ENCODE measurements at places on chromosomes 3 and 15.
A peak's percentile ranks its signal among the peaks of the same experiment; 100 is the strongest.

DNA sequence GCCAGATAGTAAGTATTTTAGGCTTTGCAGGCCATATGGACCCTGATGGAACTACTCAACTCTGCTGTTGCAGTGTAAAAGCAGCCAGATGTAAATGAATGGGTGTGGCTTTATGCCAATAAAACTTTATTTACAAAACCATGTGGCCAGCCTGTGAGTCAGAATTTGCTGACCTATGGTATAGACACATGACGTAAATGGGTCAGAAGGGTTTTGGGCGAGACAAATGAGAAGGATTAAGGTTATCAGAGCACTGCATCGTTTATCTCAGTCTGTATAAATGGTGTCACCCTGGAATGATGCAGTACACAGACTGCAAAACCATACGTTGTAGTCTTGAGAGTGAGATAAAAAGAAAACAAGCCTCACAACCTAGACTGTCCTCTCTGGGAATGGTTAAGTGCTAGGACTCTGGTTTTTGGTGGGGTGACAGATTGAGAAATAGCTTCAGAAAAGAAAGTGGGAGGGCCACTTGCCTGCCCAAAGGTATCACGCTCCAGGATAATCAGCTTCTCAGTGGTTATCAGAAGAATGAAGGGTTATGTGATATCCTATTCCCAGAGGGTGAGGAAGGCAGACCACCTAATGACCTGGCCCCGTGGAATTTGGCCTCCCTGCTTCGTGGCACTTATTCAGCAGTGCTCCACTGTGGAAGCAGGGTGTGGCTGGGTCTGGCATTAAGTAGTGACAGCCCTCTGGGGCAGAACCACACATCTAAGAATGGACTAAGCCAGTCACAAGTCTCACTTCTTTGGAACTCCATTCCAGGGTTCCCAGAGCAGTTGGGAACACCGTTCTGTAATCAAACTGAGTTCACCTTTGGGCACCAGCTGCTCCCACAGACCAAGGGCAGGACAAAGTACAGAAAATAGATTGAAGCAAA is 46.1 kb downstream of the ABHD5 start:
- DNase-seq, result no peak

- no peak for DNase-seq
Measured at GRCh38 chr15:36109943-36110658, 469.3 kb upstream of the CDIN1 start.

DNA sequence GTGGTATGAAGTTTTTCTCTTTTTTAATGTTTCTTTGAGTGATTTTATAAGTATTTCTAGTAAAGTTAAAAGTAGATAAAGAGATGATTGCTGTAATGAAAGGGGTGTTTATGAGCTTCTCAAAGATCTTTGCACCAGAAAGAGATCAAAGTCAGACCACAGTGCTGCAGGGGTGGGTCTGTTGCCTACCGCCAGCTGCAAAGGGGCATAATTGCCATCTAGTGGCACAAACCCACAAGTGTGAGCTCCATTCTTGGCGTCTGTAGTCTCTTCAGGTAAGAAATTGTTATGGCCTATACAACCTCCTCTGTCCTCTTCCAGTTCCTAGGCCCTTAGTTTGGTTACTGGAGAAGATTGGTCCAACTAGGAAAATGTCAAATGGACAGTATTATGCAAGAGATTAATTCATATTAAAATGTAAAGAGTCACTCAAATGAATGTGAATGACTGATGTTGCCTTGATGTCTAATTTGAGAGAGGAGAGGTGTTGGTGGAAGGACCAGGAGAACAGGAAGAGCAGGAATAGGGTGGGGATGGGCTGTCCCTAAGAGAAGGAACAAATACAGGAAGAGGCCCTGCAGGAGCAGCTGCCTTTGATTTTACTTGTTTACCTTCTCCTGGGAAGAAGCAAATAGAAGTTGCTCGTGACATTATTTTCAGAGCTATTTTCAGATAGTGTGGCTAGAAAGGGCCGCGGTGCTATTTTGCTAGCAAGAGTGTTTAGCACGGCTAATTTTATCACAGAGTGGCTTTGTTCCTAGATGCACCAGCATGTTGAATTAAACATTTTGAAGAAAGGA is 53.0 kb upstream of the GSK3B start:
- DNase-seq, result no peak

GRCh38 chr15:55683376-55683775 is 59.6 kb downstream of the PRTG start:
- no peak for DNase-seq

DNA sequence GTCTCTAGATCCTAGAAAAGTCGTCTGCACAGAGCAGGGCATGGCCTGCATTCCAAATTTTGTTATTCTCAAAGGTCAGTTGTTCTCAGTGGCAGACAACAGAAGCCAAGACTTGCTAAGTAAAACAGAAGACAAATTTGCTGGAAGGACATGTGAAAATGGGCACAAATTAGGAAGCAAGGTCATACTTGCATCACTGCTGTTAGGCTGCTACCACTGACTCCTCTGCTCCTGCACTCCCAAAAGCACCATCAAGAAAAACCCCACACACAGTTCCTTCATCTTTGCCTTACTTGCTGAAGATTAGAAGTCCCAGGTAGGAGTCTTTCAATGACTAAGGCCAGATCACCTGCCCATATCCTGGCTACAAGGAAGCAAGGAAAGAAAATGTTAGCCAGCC is 69.9 kb upstream of the ATP2C1 start:
- no peak for DNase-seq

GRCh38 chr3:142931222-142931621 is 32.3 kb downstream of the PAQR9 start:
- no peak for DNase-seq

GRCh38 chr3:172520301-172520831 is 2.9 kb downstream of the TNFSF10 start:
- DNase-seq, result no peak

- no peak for DNase-seq
Measured at GRCh38 chr3:158683230-158683962, 10.9 kb upstream of the LXN start.

- no peak for DNase-seq
Measured at GRCh38 chr15:29825227-29825626, 3.0 kb upstream of the TJP1 start.

GRCh38 chr15:27638958-27639357 is 460.2 kb downstream of the OCA2 start:
- DNase-seq, result no peak

- DNase-seq, result no peak
Measured at GRCh38 chr3:177465257-177465642, 268.0 kb upstream of the TBL1XR1 start.

GRCh38 chr15:43237842-43238470 is 17.1 kb upstream of the EPB42 start:
- no peak for DNase-seq

GRCh38 chr15:36053746-36054145 is 507.8 kb upstream of the DPH6 start:
- DNase-seq, result no peak

DNA sequence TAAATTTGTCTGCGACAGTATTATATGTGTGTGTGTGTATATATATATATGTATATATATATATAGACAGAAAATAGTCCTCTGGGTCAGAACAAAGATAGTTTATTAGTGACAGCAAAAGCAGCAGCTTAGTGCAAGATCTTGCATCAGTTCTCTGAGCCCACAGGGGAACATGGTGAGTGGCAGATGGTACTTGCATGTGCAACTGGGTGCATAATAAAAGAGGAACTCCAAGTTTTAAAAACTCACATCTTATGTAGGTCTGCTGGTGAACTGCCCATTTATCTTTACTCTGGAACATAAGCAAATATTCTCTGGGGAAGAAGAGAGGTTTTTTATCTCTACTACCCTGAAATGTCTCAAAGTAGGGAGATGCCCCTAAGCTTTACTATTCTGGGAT is 276.4 kb downstream of the POLQ start:
- DNase-seq, result no peak

- DNase-seq, result no peak
Measured at GRCh38 chr3:101943029-101943428, 93.7 kb downstream of the NFKBIZ start.

- DNase-seq, result no peak
Measured at GRCh38 chr15:80549191-80549590, 145.0 kb downstream of the ARNT2 start.

GRCh38 chr3:115146418-115147328 is at the start of gene ZBTB20:
Gene ZBTB20 (minus strand): TSS chr3:115147288.
- peak; percentile 57 for DNase-seq

GRCh38 chr3:47421741-47422649 is 41.2 kb downstream of the PTPN23 start:
- no peak for DNase-seq

DNA sequence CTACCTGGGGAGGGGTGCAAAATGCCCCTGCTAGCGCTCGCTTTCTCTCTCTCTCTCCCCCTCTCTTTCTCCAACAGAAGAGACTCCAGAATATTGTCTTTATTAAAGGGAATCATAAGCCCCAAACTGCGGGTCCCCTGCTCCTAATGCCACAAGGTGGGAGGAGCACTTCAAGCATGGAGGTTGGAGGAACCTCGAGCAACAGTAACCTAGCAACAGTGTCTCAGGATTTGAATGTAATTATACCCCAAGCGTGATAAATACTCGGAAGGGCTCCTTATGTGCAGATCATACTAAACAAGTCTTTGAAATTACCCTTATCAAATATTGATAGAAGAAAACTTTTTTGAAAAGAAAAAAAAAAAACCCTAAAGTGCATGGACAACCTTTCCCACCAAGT is 582.2 kb upstream of the PPP2R3A start:
- no peak for DNase-seq
